Thoracic aorta (tissue), 2 donors: ENCODE measurements at places on chromosomes 2 and 18. TPM values are rescaled to one million over a fixed set of nuclear protein-coding genes. Genes with fewer than 3 reads are reported as not detected.

- no peaks in the 10 kb centered on the region for H3K36me3 ChIP-seq
- no peak overlapping the region for H3K4me3 ChIP-seq
- no peak for DNase-seq
- no peaks in the 10 kb centered on the region for H3K27me3 ChIP-seq
- H3K4me1 ChIP-seq, result peaks cover under 1% of the 10 kb centered on the region
These were observed 63.9 kb downstream of the NCAPH start for GRCh38 chr2:96399342-96400048.

- no peak overlapping the region for H3K4me3 ChIP-seq
- no peaks in the 10 kb centered on the region for H3K27me3 ChIP-seq
- DNase-seq, result no peak
- H3K27ac ChIP-seq, result no peak overlapping the region
- H3K4me1 ChIP-seq, result peaks cover 6% of the 10 kb centered on the region
These were observed 445.8 kb upstream of the RGPD4 start for GRCh38 chr2:107380912-107381311.

DNA sequence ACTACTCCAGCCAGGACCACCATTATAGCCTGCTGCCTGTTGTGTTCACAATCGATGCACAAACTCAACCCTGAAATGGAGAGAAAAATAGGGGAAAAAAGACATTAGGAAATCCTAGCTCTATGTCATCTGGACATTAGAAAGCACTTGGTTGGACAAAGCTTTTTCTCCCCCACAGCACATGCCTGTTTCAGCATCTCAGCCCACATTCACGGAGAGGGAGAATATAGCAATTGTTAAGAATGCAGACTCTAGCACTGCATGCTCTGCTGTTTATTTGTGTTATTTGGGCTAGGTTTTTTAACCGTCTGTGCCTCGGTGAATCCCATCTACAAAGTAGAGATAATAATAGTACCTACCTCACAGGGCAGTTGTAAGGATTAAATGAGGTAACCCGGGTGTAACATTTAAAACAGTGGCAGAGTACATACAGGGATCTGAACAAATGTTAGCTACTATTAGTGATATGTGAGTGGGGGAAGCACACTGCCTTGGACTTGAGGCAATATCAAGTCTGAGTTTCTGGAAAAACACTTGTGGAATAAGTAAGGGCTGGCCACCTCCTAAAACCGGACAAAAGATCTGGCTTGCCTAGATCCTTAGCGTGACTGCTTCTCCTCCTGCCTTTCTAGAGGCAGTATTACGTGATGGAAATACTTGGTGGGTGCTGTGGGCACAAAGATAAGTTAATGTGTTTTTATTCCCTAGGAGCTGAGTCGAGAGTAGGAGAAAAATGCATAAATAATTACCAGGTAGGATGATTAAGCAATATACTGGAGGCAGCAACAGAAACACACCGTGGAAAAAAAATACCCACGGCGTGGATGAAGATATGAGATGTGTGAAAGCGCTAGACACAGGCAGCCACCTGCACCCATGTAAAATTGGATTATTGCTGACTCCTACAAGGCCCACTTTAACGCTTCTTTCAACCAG lies 1.0 kb upstream of the PPP1CB start:
- DNase-seq, result no peak
- H3K27ac ChIP-seq, result peak overlapping the region; percentile 100
- no peaks in the 10 kb centered on the region for H3K36me3 ChIP-seq
- H3K27me3 ChIP-seq, result no peaks in the 10 kb centered on the region
- H3K4me3 ChIP-seq, result peak overlapping the region; percentile 99
- H3K4me1 ChIP-seq, result peaks cover 43% of the 10 kb centered on the region

GRCh38 chr2:85501248-85501647 lies 37.7 kb upstream of the MAT2A start:
- H3K27me3 ChIP-seq, result no peaks in the 10 kb centered on the region
- peaks cover 16% of the 10 kb centered on the region for H3K4me1 ChIP-seq
- no peak for DNase-seq
- H3K27ac ChIP-seq, result no peak overlapping the region
- H3K36me3 ChIP-seq, result no peaks in the 10 kb centered on the region

GRCh38 chr2:133600266-133600928 lies 32.1 kb upstream of the NCKAP5 start:
- no peaks in the 10 kb centered on the region for H3K4me1 ChIP-seq
- DNase-seq, result no peak
- H3K4me3 ChIP-seq, result no peak overlapping the region
- no peaks in the 10 kb centered on the region for H3K27me3 ChIP-seq

DNA sequence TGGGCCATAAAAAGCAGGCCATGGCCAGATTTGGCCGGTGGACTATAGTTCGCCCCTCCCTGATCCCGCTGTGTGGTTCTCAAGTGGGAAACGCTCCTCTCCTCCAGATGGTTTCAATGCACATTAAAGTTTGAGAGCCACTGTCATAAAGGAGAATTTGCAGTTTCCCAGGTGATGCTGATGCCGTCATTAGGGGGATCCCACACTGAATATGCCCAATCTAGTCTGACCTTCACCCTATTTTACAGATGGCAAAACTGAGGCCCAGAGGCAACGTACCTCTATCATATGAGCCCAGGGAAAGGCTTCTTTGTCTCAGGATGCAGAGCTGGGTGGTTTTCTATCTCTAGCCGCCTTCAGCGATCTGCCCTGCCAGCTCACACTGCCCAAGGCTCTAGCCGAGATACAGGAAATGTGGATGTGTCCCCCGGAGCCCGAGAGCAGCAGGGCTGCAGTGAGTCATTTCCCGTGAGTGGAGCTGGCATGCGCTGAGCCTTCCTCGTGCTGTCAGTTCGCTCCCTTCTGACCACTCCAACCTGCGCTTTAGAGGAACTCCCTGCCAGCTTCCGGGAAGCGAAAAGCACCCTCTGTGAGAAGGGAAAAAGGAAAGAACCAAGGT lies 116.2 kb downstream of the SMAD7 start:
- no peaks in the 10 kb centered on the region for H3K36me3 ChIP-seq
- peak; percentile 76 for DNase-seq
- peak overlapping the region; percentile 16 for H3K27ac ChIP-seq
- H3K4me3 ChIP-seq, result peak overlapping the region; percentile 47
- no peaks in the 10 kb centered on the region for H3K27me3 ChIP-seq
- H3K4me1 ChIP-seq, result peaks cover 52% of the 10 kb centered on the region

- H3K4me3 ChIP-seq, result no peak overlapping the region
- H3K4me1 ChIP-seq, result peaks cover 30% of the 10 kb centered on the region
- DNase-seq, result no peak
- H3K27ac ChIP-seq, result no peak overlapping the region
- no peaks in the 10 kb centered on the region for H3K27me3 ChIP-seq
- H3K36me3 ChIP-seq, result no peaks in the 10 kb centered on the region
These were observed 48.7 kb downstream of the TRIP12 start for GRCh38 chr2:229873123-229873581.

DNA sequence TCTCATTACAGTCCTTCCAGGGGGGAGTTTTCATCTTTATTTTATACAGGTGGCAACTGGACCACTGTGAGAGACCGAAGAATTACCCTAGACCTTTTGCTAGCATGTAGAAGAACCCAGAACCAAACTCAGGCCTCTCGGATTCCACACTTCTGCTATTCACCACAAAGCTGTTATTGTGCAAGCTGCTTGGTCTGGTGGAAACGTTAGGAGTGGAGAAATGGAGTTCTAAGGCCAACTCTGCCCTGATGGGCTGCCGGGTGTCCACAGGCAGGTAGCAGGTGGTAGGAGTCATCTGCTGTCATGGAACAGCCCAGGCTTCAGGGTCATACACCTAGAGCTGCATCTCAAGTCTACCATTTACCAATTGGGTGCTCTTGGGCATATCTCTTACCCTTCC lies 218.8 kb downstream of the BCL11A start:
- H3K4me3 ChIP-seq, result no peak overlapping the region
- H3K4me1 ChIP-seq, result no peaks in the 10 kb centered on the region
- no peaks in the 10 kb centered on the region for H3K27me3 ChIP-seq
- no peak for DNase-seq

- no peaks in the 10 kb centered on the region for H3K27me3 ChIP-seq
- H3K4me1 ChIP-seq, result no peaks in the 10 kb centered on the region
- H3K36me3 ChIP-seq, result no peaks in the 10 kb centered on the region
- no peak overlapping the region for H3K27ac ChIP-seq
- DNase-seq, result no peak
These were observed 367.5 kb upstream of the MMADHC start for GRCh38 chr2:149954981-149955600.

GRCh38 chr18:29191263-29191662 lies 1014.3 kb upstream of the CDH2 start:
- no peaks in the 10 kb centered on the region for H3K4me1 ChIP-seq
- no peak overlapping the region for H3K27ac ChIP-seq
- no peaks in the 10 kb centered on the region for H3K27me3 ChIP-seq

GRCh38 chr2:229118336-229118735 lies 152.8 kb downstream of the PID1 start:
- DNase-seq, result no peak
- H3K36me3 ChIP-seq, result no peaks in the 10 kb centered on the region
- peaks cover 21% of the 10 kb centered on the region for H3K4me1 ChIP-seq
- no peak overlapping the region for H3K4me3 ChIP-seq

DNA sequence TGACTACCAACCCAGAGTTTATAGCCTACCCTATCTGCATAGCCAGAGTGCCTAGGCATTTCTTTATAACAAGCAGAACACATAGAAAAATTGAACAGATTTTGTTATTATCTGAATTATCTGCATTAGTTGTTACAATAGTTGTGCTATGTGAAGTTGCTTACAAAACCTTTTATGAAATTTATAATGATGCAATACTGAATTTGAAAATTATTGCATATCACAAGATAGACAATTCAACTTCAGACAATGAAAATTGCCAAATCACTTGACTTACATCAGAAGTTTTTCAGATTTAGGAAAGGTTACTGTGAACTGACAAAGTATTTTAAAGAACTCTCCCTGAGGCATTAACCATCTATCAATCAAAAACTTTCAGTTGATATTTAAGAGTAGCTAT lies 437.9 kb upstream of the PIK3C3 start:
- H3K4me3 ChIP-seq, result no peak overlapping the region
- no peaks in the 10 kb centered on the region for H3K36me3 ChIP-seq
- no peaks in the 10 kb centered on the region for H3K27me3 ChIP-seq

DNA sequence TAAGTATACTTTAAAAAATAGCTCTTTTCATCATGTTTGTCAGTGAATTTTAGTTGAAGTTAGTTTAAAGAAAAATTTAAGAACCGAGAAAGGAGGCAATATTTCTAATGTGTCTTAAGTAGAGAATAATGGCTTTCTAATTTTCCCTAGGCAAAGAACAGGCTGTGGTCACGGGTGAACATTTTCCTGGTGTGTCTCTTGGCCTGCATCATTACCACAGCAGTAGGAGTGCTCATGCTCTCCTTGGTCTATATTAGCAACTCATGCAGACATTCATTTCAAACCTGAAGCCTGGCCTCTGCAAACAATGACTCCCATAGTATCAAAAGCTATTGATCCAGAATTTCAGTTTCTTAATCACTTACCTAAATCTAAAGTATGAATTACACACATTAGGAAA lies 57.4 kb downstream of the C18orf54 start:
- no peak overlapping the region for H3K4me3 ChIP-seq
- H3K36me3 ChIP-seq, result no peaks in the 10 kb centered on the region
- H3K27ac ChIP-seq, result no peak overlapping the region
- no peaks in the 10 kb centered on the region for H3K4me1 ChIP-seq

- DNase-seq, result no peak
- H3K4me3 ChIP-seq, result no peak overlapping the region
- no peaks in the 10 kb centered on the region for H3K27me3 ChIP-seq
- no peaks in the 10 kb centered on the region for H3K4me1 ChIP-seq
- no peak overlapping the region for H3K27ac ChIP-seq
- no peaks in the 10 kb centered on the region for H3K36me3 ChIP-seq
These were observed 1070.2 kb upstream of the NXPH2 start for GRCh38 chr2:139850254-139850890.

DNA sequence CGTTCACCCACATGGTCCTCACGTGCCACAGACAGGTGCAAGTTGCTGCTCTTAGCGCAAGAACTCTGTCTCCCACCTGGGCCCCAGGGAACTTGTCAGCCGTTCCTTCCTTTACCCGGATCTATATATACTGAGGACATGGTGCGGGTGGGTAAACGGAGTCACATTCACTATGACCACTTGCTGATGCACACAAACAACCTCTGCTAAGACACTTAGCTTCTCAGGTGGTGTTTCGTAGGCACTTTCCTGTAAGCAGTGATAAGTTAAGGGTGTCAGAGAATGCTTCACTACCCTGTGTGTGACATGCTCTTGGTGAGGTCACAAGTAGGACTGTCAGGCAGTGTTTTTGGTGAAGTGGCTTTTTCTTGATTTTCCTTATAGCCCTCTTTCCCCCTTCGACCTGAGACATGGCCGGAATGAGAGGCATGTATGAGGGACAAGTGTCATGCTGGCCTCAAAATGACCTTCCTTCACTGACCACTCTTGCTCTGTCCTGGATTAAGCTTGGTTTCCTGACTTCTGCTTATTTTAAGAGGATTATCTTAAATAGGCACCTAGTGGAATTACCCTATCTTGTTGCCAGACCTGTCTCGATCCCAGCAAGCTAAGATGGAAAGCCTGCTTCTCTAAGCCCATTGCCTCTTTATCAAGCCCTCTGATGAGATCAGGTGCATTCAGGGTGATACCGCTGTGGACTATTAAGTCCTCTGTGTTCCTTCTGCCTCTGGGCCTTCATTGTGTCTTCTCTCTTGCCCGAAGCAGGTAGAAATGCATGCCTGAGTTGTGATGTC lies 97.1 kb upstream of the CELF4 start:
- no peak for DNase-seq
- no peaks in the 10 kb centered on the region for H3K36me3 ChIP-seq
- H3K4me3 ChIP-seq, result no peak overlapping the region
- H3K4me1 ChIP-seq, result no peaks in the 10 kb centered on the region

DNA sequence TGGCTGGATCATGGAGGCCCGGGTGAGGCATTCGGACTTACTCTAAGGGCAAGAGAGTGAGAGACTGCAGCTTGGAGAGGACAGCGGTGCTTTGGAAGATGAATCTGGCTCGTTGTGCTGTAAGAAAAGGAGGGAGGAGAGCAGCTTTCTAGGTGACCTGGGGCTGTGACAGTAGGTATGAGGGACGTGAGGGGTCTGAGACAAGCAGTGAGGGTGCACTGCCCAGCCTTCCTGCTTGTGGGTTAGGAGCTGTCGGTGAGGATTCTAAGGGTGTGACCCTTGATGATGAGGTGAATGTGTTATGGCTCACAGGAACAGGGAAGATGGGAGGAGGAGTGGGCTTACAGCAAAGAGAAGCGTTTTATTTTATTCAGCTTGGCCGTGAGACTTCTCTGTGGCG lies 27.1 kb upstream of the RHOB start:
- H3K4me1 ChIP-seq, result peaks cover 54% of the 10 kb centered on the region
- no peaks in the 10 kb centered on the region for H3K27me3 ChIP-seq
- no peak overlapping the region for H3K4me3 ChIP-seq
- no peaks in the 10 kb centered on the region for H3K36me3 ChIP-seq
- no peak overlapping the region for H3K27ac ChIP-seq
- no peak for DNase-seq

GRCh38 chr2:69804416-69804815 lies 25.0 kb upstream of the GMCL1 start:
- H3K4me3 ChIP-seq, result no peak overlapping the region
- H3K27me3 ChIP-seq, result no peaks in the 10 kb centered on the region
- no peak for DNase-seq
- H3K36me3 ChIP-seq, result peaks cover 20% of the 10 kb centered on the region
- peaks cover 3% of the 10 kb centered on the region for H3K4me1 ChIP-seq

- H3K36me3 ChIP-seq, result no peaks in the 10 kb centered on the region
- DNase-seq, result no peak
- H3K4me1 ChIP-seq, result no peaks in the 10 kb centered on the region
- no peak overlapping the region for H3K4me3 ChIP-seq
- no peaks in the 10 kb centered on the region for H3K27me3 ChIP-seq
- H3K27ac ChIP-seq, result no peak overlapping the region
These were observed 141.2 kb upstream of the TACR1 start for GRCh38 chr2:75340560-75340959.

The ECEL1 gene
- total RNA-seq, result 2.8 TPM

The RNMT gene
- total RNA-seq, result 27.6 TPM

The BCL11A gene
- total RNA-seq, result 0.99 TPM

The VSNL1 gene
- total RNA-seq, result not detected

The RAB6C gene
- not detected for total RNA-seq

The ZFP36L2 gene
- 197 TPM for total RNA-seq
